ENCODE measurements at places on chromosomes 1 and 21.

- DNase-seq = no peak
These were observed 21.6 kb upstream of the BCL10 start for GRCh38 chr1:85297855-85298629.

DNA sequence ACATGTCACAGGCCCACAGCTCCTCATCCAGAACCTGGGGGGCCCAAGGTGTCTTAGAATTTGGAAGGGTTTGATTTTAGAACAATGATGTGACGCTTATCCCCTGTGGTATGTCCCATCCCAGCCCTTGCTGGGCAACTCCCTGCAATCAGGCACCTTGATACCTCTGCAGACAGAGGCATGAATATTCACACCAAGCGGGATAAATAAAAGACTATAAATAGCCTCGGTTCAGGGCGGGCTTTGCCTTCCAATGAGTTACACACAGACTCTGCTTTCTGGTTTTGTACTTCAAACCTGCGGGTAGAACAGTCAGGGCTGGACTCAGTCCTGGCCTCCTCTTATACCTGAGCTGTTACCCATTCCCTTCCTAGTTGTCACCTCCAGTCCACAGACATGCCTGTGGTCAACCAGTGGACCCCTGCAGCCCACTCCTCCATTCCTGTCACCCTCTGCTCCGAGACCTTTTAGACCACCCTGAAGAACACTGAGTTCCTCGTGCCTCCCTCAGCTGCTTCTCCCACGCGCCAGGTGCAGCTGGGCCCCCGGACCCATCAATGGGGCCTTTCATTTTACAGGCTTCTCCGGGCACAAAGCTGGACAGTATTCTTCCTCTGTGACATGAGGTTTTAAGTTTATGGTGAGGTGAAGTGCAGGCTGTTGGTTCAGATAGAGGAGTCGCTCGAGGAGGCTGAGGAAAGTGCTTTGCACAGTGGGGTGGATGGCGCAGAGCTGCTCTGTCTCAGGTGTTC is 120.1 kb upstream of the TNR start:
- no peak for DNase-seq

DNA sequence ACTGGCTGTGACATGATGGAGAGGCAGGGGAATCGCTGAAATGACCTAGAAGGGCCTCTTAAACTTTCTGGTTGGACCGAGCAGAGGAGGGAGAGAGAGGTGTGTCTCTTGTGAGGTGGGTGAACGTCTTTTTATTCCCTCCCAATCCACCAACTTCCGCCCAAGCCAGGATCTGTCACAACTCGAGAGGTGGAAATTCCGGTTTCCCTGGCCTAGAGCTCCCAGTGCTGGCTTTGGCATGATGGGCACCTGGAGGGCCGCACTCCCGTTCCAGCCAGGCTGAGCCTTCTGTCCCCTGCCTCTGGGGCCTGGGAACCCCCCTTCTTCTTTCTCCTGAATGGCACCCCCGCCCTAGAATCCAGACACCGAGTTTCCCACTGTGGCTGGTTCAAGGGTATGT is at the start of gene SEMA4A:
SEMA4A (plus strand) TSS at position 224 of the 400 bp plus-strand sequence. CDS start 994 bp downstream, outside the sequence.
- no peak for DNase-seq

GRCh38 chr21:43623588-43623987 is 35.7 kb downstream of the HSF2BP start:
- DNase-seq = no peak

GRCh38 chr1:165854101-165854845 is 26.9 kb downstream of the UCK2 start:
- no peak for DNase-seq

GRCh38 chr1:226945106-226945857 is 5.2 kb downstream of the COQ8A start:
- DNase-seq = no peak

DNA sequence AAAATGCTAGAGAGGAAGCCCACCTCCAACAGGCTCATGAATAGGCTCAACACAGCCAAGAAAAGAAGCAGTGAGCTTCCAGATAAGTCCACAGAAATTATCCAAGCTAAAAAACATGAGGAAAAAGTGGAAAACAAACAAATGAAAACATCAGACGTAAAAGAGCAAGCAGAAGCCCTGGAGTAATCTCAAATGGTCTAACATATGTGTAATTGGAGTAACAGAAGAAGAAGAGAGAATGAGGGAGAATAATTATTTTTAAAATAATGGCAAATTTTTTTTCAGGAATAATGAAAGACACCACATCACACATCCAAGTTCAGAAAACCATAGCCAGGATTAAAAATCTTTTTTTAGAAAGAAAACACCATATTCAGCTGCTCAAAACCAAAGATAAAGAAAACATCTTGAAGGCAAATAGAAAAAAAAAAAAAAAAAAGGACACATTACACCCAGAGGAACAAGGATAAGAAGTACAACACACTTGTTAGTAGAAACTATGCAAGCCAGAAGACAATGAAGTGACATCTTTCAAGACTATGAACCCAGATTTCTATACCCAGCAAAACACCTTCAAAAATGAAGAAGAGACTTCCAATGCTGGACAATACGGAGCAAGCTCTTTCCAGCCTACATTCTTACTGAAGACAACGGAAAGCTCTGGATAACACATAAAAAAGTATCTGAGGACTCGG is 10.6 kb upstream of the SUMO3 start:
- no peak for DNase-seq

All from NCI-H524 (cell line).